ENCODE measurements at places on chromosomes 7 and 10. TPM values are rescaled to one million over a fixed set of nuclear protein-coding genes. Genes with fewer than 3 reads are reported as not detected.

FGFR2 gene
- 115 TPM for polyA plus RNA-seq

DNA sequence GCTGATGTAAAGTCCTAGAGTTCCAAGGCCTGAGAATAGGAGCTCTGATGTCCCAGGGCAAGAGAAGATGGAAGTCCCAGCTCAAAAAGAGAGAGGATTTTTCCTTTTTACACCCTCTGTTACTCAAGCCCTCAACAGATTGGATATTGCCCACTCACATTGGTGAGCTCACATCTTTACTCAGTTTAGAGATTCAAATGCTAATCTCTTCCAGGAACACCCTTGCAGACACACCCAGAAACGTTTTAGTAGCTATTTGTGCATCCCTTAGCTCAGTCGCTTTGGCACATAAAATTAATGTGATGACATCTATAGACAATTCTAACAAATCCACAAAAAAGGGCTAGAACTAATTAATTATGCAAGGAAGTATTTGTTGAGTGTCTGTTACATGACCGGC, 27.1 kb downstream of the ARMC3 start:
- DNase-seq, result no peak

CCL24 gene
- not detected for polyA plus RNA-seq

DNA sequence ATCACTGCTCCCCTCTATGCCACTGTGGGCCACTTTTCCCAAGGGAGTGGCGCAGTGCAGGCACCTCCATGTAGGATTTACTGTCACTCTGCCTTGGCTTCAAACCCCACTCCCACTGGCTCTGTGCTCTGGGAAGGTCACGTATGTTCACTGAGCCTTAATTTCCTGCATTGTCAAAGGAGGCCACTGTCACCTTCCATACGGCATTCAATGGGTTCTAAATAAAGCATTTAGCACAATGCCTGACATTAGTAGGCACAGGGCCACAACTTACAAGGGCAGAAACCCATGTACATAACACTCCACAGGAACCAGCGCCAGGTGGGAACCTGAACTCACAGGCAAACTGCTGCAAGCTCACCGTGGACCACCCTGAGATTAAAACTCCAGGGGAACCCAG, 196.4 kb downstream of the USP6NL start:
- no peak for DNase-seq

- no peak for DNase-seq
Observed at GRCh38 chr7:39969431-39969830, 19.4 kb downstream of the CDK13 start.

DNA sequence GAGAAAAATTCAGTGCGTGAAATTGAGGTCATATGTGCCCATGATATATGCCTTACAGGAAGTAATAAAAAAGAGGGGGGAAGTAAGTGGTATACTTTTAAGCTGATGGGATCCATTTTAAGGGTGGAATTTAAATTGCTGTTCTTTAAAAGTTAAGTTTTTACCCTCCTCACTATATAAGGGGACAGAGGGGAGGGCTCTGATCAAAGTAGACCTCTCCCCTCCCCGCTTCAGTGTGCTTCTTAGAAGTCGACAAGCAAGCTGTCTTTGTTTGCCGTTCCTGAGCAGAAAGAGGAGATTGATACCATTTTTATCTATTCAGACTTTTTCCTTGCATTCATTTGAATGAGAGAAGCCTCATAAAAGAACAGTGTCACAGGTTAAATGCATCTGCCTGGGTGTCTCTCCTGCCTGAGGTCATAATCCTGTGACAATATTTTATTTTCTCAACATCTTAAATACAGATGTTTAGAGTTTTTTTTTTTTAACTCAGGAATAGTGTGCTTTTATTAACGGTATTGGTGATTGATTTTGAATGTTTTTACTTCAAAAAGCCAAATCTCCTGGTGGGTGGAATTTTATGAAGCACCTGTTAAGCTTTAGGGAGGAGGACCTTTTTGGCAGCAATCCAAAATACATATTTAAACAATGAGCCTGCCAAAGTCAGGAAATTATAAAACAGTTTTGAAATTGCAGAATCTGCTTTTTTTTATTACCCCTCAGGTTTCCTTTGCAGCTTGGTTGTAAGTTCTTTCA, 141.7 kb downstream of the KAT6B start:
- no peak for DNase-seq
